Progenitor cell of endocrine pancreas (in vitro differentiated cells): ENCODE measurements at places on chromosomes 12 and 14. TPM values are rescaled to one million over a fixed set of nuclear protein-coding genes. Genes with fewer than 3 reads are reported as not detected.

Gene DPY19L2
- 18.7 and 19.7 TPM in 2 replicates for total RNA-seq

Gene PROX2
- total RNA-seq: not detected in 2 replicates

Gene DYNLL1
- 356 and 386 TPM in 2 replicates for total RNA-seq

Gene KLHDC1
- total RNA-seq: 2.4 and 2.8 TPM in 2 replicates

Gene PRPH
- total RNA-seq: 0.60 and 0.62 TPM in 2 replicates

DNA sequence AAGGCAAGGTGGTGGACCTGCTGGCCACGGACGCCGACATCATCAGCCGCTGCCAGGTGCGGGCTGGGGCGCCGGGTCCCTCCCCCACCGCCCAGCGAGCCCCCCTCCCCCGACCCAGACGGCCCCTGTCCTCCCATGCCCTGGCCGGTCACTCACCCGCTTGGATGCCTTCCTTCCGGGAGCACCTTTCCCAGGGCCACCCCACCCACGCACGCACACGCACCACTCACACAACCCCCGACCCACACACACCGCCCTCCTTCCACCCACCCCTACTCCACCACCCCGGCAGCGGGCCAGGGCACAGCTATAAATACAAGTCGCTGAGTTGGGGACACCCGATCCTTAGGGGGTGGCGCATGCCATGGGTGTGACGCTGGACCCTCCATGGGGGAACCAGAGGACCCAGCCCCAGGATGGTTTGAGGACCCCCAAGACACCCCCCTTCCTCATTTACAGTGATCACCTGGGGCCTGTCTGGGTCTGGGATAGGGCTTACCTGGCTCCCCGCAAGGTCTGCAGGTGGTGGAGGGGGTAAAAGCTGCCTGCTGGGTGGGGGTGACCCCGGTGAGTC is 465 bp downstream of the ADSS1 start:
- no peak for DNase-seq

GRCh38 chr12:53198486-53199110 is 8.5 kb downstream of the ITGB7 start:
- no peak for DNase-seq

DNA sequence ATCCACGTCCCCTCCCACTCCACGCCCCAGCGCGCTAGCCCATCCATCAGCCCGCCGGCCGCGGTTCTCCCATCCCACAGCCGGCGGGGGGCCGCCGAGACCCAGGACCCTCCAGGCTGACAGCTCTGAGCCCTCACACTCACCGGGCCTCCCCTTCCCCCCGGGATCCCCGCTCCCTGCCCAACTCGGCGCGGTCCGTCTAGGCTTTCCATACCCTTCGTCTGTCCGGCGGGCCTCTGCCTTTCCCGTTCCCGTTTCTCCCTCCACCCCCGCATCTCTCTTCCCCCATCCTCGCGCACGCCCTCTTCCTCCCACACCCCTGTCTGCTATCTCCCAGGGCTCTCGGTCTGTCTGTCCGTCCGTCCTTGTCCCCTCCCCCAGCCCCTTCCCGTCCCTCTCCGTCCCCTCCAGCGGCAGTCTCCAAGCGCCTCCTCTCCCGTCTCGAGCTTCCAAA is 726 bp downstream of the ZFHX2 start:
- no peak for DNase-seq

DNA sequence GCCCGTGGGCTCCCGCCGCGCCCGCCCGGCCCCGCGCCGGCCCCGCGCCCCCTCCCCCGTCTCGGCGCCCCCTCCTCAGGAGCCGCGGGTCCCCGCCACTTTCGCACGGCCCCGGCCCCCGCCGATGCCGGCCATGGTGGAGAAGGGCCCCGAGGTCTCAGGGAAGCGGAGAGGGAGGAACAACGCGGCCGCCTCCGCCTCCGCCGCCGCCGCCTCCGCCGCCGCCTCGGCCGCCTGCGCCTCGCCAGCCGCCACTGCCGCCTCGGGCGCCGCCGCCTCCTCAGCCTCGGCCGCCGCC is 263 bp downstream of the RCOR1 start:
- no peak for DNase-seq

- DNase-seq: no peak
Observed at GRCh38 chr12:42291680-42292079, 34.2 kb downstream of the ZCRB1 start.
